Kidney epithelial cell (primary cell): ENCODE measurements at places on chromosomes 2 and 18.
A peak's percentile ranks its signal among the peaks of the same experiment; 100 is the strongest.

DNA sequence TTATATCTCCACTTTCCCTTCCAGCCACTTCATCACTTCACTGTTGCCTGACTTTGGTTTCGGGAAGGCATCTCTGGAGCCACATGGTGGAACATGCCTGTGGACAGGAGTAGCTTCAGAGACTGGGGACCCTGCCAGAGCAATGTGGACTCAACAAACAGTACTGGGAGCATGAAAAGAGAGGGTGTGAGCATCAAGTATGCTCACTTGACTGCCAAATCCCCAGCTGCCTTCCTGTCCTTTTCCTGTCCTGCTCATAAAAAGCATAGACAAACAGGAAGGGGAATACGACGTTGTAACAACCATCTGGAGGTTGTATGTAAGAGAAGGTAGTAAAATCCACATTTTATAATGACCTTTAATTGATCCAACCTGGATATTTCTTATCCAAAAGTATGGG lies 61.3 kb upstream of the CSRNP3 start:
- no peak for DNase-seq

GRCh38 chr2:220374282-220374681 lies 746.9 kb downstream of the SLC4A3 start:
- no peak for DNase-seq

DNA sequence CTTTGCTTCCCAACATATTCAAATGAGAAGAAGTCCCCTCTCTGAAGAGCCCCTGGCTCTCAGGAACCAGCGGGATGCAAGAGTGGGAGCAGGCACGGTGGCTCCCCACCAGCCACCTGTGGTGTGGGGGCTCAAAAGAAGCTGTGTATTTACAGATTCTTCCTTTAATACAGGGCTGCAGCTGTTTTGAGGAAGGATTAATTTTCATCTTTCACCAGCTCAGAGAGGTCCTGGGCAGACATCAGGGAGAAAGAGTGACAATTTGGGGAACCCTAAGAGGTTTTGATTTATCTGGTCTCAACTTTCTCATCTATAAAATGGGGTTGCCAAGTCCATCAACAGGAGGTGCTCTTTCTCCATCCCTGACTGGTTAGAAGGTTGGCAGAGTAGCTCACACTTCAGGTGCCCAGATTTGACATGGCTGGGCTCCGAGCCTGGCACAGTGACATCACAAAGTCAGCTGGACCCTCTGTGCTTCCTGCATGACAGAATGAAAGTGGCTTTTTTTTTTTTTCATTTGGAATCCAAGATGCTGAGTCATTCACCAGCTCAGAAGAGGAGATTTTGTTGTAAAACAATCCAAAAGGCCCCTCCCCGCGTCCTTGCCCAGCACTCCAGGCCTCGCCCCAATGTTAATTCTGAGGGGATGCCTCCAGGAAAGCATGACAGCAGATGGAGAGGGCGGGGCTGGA lies 15.5 kb upstream of the SIX2 start:
- peak; percentile 74 for DNase-seq

DNA sequence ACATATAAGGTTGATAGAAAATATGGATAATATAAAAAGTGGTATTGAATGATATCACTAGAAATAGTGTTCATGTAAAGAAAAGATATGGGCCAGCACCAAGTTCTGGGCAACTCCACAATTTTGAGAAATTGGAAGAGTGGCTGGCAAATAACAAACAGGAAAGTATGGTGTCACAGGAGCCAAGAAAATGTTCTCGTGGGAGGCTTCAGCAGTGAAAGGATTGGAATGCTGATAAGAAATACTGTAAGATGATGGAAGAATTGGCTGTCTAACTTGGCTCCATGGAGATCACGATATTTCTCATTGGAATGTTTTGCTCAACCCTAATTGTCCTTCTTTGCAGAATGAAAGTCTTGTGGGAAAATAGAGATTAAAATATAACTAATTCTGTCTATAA lies 856.8 kb downstream of the DPP10 start:
- no peak for DNase-seq

DNA sequence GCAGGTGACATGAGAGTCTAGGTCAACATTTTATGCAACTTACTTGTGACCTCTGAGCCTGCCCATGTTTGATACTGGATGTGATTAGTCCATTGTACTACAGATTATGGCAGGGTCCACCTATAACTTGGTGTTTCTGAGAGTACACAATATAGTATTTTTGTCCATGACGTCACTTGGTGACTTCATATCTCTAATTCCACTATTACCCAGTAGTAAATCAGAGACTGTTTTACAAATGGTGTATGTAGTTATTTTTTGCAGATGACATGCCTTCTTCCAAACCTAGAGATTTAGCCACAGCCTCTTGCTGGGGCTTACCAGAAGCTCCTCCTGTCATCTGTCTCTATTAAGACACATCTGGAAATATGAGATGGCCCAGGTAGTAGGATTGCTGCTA lies 24.6 kb upstream of the TMX3 start:
- no peak for DNase-seq

DNA sequence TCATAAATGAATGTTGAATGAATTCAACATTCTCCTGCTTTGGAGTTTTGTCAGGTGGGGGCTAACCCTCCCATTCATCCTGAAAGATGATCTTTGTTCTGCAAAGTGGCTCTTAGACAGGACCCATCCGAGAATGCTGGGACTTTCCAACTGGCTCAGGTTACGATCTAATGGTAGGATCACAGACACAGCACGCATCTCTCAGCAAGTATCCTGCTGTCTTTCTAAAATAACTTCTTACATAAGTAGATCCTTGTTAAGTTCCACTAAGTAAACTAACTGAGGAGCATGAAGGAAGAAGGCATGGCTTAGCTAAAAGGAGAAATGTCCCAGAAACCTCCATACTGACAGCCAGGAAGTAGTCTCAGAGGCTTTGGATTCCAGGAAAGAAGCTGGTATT lies 23.7 kb downstream of the CYP27A1 start:
- no peak for DNase-seq

GRCh38 chr2:196372276-196372809 lies 201.0 kb upstream of the STK17B start:
- no peak for DNase-seq

- DNase-seq = no peak
These were observed 990 bp upstream of the MGAT4A start for GRCh38 chr2:98731894-98732349.

- no peak for DNase-seq
These were observed 161.5 kb downstream of the PTGR3 start for GRCh38 chr18:75047240-75047961.

GRCh38 chr18:13191779-13192178 lies 26.8 kb upstream of the LDLRAD4 start:
- DNase-seq = no peak

DNA sequence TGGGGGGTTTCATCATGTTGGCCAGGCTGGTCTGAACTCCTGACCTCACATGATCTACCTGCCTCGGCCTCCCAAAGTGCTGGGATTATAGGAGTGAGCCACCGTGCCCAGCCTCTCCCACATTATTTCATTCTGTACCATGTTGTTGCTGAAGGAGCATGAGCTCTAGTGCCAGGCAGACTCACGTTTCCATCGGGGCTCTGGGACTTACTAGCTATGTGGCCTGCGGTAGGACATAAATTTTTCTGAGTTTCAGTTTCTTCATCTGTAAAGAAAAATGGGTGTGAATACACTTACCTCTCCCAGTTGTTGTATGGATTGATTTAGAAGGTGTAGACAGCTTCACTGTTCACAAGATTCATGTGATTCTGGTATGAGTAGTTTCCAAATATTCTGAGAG lies 30.8 kb upstream of the CCL20 start:
- no peak for DNase-seq

- no peak for DNase-seq
These were observed 107.4 kb downstream of the OSBPL6 start for GRCh38 chr2:178301649-178302238.

DNA sequence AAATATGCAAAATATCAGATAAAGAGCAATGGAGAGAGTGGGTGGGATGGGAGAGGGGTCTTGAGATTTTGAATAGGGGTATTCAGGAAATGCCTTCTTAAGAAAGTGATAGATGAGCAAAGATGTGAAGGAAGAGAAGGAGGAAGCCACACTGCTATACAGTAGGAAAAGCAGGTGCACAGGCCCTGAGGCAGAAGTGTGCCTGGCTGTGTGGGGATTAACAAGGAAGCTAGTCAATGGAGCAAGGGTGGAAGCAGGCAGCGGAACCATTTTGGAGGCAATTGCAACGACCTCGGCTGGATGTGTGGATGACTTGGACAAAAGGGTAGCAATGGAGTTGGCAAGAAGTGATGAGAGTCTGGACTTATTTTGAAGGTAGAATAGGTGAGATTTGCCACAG lies 11.0 kb upstream of the CNGA3 start:
- DNase-seq = no peak

- no peak for DNase-seq
These were observed 91.3 kb downstream of the ZNF804A start for GRCh38 chr2:184689638-184690037.
